ENCODE measurements at places on chromosomes 5 and 9.

GRCh38 chr9:18359335-18359734 lies 114.6 kb upstream of the ADAMTSL1 start:
- no peak for DNase-seq

GRCh38 chr9:5418481-5418880 lies 19.2 kb downstream of the PLGRKT start:
- no peak for DNase-seq

DNA sequence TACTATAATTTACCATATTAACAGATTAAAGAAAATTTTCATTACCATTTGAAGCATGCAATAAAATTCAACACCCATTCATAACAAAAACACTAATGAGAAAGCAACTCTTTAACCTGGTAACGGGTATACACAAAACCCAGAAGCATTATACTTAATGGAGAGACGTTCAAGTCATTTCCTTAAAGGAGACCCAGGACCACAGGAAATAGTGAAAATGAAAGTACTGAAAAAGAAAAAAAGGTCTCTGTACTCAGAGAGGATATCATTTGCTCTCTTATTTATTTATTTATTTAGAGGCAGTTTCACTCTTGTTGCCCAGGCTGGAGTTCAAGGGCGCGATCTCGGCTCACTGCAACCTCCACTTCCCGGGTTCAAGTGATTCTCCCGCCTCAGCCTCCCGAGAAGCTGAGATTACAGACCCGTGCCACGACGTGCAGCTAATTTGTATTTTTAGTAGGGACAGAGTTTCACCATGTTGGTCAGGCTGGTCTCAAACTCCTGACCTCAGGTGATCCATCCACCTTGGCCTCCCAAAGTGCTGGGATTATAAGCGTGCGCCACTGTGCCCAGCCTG lies 61.6 kb downstream of the SETX start:
- no peak for DNase-seq

- no peak for DNase-seq
These were observed 129.1 kb downstream of the PLK2 start for GRCh38 chr5:58330781-58331180.

- no peak for DNase-seq
These were observed 37.2 kb downstream of the ZNF622 start for GRCh38 chr5:16428359-16428758.

GRCh38 chr5:96434201-96434645 lies 1.2 kb upstream of the PCSK1 start:
- DNase-seq = peak; percentile 6

- no peak for DNase-seq
These were observed 404.6 kb downstream of the DMRT2 start for GRCh38 chr9:1454616-1455347.

GRCh38 chr5:76716456-76717157 lies 681 bp downstream of the F2R start:
- DNase-seq = peak; percentile 42

- peak; percentile 61 for DNase-seq
These were observed 196.6 kb downstream of the FANCC start for GRCh38 chr9:95120781-95121370.

Measured in cerebellar cortex (tissue), 1 donor.